Fibroblast of skin of right quadriceps (primary cell): ENCODE measurements at places on chromosomes 3 and 15.
A peak's percentile ranks its signal among the peaks of the same experiment; 100 is the strongest.

GRCh38 chr15:74725845-74726773 lies 781 bp upstream of the CYP1A1 start:
- DNase-seq = no peak

DNA sequence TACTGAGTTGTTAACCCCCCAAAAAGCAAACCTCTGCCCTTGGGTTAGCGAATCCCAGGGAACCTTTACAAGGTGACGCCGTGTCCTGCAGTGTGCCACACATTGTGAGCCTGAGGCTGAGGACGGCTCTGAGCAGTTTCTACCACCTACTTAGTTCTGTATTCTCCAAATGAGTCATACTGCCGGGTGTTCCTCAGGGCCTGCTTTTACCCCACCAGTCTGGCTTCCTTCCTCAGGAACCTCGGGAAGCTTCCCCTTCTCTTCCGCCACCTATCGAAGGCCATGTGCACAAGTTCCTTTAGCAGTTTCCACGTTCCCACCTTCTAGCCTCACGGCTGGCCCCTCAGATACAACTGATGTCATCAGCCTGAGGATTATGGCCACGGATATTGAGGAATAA lies 384.0 kb upstream of the TPM1 start:
- DNase-seq = peak; percentile 8

DNA sequence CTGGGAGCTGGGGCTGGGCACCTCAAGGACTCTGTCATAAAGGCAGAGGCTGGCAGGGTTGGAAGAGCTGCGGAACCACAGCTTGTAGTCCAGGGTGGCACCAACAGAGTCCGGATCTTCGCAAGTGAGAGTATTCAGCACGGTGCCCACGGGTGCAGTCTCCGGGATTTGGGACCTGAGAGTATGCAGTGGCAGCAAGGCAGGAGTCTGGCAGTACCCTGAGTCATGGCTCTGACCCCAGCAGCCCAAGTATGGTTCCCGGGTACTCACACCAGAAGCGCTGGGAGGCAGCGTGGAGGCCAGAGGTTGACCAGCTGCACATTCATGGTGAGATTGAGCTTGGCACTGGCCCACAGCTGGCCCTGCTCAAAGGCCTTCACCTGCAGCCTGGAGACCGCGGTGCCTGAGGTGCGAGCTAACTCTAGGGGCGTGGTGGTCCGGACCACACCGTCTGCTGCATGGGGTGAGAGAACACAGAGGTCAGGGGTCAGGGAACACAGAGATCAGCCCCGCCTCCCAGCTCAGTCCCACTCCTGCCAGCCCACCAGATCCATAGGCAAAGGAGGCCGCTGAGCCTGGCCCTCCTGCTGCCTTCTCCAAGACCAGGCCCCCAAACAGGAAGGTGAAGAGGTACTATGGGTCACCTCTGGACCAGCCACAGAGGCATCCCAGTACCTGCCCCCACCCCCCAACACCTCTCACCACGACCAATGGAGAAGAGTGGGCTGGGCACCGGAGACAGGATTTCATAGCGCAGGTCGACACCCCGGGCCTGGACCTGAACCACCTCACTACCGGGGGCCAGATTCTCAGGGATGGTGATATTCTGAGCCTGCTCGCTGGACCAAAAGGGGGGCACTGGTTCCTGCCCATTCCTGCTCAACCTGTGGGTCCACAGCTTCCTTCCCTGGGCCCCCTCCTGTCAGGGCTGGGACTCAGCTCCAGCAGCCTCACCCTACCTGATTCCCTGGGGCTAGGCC lies 4.5 kb downstream of the CDHR4 start:
- DNase-seq = no peak

DNA sequence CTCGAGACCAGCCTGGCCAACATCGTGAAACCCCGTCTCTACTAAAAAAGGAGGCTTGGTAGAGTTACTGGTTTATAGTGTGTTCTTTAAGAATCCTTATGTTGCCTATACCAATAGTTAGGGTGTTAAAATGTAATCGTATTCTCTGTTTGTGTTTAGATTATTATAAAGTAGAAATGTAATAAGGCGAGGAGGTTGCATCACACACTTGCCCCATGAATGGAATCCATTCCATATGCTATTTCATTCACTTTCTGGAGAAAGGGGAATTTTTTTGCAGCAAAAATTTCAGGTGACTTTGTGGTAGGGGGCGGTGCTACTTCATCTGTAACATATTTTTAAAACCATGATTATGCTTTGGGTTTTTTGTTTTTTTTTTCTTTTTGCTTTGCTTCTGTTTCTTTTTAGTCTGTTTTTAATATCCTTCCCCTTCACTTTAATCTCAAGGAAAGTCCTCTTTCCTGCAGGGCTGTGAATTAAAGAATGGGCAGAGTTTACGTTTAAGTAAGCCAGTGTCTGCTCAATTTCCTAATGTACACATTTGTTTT lies 33.0 kb upstream of the MUC4 start:
- DNase-seq = no peak

- DNase-seq = no peak
Observed at GRCh38 chr3:101300073-101300472, 20.3 kb downstream of the IMPG2 start.

GRCh38 chr15:64461721-64462162 lies 1.4 kb downstream of the ZNF609 start:
- DNase-seq = peak; percentile 27

- DNase-seq = no peak
Observed at GRCh38 chr3:27680517-27681246, 41.4 kb downstream of the EOMES start.

GRCh38 chr3:172100482-172100881 lies 61.1 kb downstream of the FNDC3B start:
- DNase-seq = no peak

DNA sequence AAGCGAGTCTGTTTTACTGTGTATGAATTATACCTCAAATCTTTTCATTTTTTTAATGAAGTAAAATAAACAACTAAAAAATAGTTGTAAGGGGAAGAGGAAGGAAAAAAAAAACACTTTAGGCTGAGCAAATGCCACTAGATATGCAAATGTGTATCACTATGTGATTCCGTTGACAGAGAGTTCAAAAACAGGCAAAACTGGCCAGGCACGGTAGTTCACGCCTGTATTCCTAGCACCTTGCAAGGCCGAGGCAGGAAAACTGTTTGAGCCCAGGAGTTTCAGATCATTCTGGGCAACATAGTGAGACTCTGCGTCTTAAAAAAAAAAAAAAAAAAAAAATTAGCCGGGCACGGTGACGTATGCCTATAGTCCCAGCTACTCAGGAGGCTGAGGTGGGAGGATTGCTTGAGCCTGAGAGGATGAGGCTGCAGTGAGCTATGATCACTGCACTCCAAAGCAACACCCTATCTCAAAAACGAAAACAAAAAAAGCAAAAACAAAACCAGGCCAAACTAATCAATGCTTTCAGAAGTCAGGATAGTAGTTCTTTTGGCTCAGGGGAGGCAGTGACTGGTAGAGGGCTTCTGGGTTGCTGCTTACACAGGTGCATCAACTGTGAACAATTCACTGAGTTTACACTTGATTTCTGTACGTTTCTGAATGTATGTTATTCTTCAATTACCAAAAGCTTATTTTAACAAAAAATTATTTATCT lies 7.4 kb downstream of the PRC1 start:
- no peak for DNase-seq

DNA sequence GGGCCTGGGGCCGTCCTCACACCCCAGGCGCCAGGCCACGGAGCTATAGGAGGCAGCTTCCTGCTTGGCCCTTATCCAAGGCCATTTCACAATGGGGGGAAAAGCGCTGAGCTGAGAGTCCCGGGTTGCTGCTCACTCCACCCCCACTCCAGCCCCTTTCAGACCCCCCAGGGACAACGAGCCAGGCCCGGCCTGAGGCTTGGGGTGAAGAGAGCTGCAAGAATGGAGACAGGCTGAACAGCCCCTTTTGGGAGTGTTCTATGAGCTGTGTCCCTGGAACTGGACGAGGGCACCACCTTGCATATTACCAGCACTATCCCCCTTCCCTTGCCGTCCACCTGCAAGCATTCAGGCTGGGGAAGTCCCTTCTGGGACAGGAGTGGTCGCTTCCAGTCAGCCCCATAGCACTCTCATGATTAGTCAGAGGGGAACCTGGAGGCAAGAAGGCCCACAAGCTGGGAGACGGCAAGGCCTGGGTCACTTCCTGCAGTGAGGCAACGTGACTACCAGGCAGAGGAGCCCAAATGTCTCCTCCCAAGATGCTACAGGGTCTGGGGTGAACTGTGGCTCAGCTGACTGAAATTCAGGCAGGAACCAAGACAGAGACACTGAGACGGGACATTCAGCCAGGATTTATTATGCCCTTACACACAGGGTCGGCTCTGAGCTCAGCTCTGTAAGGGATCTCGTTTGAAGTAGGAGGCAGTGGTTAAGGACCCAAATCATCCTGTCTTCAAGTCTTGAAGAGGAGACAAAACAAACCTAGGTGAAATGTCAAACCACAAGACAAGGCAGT lies 8.6 kb upstream of the SRP14 start:
- DNase-seq = peak; percentile 83

- no peak for DNase-seq
Observed at GRCh38 chr3:194494951-194495374, 8.2 kb upstream of the ATP13A3 start.

DNA sequence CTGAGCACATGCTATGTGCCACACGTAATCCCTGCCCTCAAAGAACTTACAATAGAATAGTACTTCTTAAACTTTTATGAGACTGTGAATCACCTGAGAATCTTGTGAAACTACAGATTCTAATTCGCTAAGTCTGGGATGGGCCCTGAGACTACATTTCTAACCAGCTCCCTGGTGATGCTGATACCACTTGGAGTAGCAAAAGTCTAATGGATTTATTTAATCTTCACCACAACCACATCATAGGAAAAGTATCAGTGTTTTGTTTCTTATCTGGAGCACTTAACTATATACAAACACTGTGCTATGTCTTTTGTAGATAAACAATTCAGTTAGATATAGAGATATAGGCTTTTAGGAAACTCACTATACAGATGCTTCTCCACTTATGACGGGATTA lies 23.8 kb upstream of the TCF12 start:
- no peak for DNase-seq

DNA sequence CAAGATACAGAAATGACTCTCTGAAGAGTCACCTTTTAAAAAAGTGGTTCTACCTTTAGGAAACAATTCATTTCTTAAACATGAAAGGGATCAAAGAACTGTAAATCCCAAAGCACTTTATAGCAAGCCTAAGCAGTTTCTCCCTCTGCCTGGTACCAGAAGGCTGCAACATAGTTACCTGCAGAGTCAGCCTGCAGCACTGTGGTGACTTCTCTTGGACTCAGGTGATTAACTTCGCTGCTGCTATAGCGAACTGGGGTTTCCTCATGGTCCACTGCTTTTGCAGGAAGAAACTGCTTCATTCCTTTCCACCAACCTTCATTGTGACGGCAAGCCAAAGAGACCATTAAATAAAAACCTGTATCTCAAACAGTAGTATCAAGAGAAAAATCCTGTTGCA lies 37.3 kb downstream of the ST3GAL6 start:
- no peak for DNase-seq

GRCh38 chr3:78613421-78613879 lies 1154.3 kb downstream of the ROBO1 start:
- DNase-seq = no peak

DNA sequence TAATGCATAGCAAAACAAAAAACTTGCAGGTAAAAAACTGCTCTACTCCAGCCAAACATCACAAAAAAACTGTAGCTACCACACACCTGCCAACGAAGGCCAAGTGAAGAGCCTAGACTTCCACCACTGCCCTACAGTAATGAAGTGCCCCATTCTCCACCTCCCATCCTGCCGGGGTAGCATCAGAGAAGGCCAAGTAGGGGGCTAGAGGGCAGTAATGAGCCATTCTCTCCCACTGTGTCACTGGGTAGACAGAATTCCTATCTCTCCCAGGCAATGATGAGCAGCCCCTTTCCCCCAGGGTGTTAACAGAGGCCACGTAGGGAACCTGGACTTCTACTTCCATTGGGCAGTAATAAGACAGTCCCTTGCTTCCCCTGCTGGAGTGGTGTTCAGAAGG lies 9.5 kb downstream of the SEC22C start:
- DNase-seq = peak; percentile 27

DNA sequence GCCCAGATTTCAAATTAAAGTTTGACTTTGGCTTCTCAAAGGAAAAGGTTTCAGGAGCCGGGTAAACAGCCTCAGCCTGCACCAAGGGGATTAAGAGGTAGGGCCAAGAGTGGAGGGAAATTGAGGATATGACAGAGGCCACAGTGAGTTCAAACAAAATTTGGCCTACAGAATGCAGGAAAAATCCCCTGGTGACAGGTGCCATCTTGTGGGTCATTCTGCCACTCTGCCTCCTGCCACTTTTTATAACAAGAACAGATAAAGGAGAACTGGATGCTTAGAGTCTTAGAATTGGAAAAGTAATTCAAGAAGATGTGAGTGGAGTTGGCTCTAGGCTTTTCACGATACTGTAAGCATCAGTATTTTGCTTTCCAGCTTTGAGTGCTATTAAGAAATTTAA lies 253.2 kb downstream of the NR2F2 start:
- no peak for DNase-seq

DNA sequence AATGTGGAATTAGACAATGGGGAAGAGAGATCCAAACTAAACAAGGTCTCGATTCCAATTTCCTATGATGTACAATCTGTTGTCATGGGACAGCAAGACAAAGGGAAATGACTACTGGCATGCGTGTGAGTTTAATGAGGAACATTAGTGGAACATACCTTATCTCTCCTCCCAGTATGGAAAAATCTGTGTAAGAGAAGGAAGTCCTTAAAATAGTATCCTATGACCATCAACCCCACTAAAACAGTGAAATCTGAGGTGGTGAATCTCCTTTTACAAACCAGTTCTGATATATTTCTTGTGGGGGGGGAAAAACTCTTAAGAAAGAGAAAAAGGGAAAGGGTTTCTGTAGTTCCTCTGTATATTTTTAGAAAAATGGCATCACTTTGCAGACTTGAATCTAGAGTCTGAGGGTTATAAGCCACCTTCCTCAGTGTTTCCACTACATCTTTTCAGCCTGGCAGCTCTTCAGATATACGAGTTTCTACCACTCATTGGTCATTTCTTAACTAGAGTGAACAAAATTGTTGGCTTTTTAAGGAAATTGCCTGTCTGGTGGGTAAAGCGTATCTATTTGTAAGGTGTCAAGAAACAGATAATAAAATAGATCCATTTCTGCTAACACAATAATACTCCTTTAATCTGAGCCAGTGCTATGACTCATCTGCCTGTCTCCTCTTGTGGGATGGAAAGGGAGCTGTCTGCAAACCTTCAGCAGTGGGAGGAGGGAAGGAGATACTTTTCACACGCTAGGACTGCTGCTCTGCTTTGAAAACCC lies 3.0 kb upstream of the TNFAIP8L3 start:
- DNase-seq = peak; percentile 59
